ENCODE measurements at places on chromosomes 5 and 9. TPM values are rescaled to one million over a fixed set of nuclear protein-coding genes. Genes with fewer than 3 reads are reported as not detected.
A peak's percentile ranks its signal among the peaks of the same experiment; 100 is the strongest.

Gene C6
- 39.4 TPM for polyA plus RNA-seq

Gene ALDOB
- 1,562 TPM for polyA plus RNA-seq

Gene CDX1
- polyA plus RNA-seq, result 196 TPM

DNA sequence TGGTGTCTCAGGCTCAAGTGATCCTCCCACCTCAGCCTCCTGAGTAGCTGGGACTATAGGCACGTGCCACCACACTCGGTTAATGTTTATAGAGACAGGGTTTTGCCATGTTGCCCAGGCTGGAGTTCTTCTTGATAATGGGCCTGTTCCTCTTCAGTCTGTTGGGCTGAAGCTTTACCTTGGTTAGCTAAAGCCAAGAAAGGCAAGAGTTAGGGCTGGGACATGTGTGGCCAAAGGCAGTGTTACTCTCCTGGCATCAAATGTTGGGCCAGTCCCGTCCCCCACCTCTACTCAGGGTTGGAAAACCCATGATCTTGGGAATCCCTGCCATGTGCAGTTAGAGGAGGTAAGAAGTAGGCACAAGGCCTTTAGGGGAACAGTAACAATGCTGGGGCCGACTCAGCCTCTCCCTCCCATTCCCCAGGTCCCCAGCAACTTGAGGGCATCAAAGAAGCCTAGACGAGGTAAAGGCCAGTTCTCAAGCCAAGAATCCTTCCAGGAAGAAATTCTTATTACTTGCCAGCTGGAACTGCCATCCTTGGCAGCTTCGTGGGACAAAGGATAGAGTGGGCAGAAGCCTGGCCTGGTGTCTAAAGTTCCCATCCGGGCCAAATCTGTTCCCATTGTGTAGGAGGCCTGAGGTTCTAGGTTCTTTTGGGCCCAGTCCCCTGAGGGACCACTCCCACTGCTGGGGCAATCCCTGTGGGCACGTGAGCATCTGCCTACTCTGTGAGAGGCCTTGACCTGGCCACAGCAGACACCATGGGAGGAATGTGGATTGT, 4.5 kb downstream of the EGR1 start:
- no peak overlapping the region for H3K27ac ChIP-seq
- peaks cover 13% of the 10 kb centered on the region for H3K4me1 ChIP-seq
- H3K4me3 ChIP-seq, result no peak overlapping the region

GRCh38 chr9:136511144-136511669, 28.4 kb upstream of the SEC16A start:
- no peak overlapping the region for H3K4me3 ChIP-seq
- H3K27me3 ChIP-seq, result no peaks in the 10 kb centered on the region
- peak overlapping the region; percentile 12 for H3K27ac ChIP-seq
- no peaks in the 10 kb centered on the region for H3K4me1 ChIP-seq
- no peak for DNase-seq
